Osteoblast (primary cell): ENCODE measurements at places on chromosomes 7 and 10. TPM values are rescaled to one million over a fixed set of nuclear protein-coding genes. Genes with fewer than 3 reads are reported as not detected.
A peak's percentile ranks its signal among the peaks of the same experiment; 100 is the strongest.

FBXW4 gene
- 40.2 and 41.8 TPM in 2 replicates for total RNA-seq

DNA sequence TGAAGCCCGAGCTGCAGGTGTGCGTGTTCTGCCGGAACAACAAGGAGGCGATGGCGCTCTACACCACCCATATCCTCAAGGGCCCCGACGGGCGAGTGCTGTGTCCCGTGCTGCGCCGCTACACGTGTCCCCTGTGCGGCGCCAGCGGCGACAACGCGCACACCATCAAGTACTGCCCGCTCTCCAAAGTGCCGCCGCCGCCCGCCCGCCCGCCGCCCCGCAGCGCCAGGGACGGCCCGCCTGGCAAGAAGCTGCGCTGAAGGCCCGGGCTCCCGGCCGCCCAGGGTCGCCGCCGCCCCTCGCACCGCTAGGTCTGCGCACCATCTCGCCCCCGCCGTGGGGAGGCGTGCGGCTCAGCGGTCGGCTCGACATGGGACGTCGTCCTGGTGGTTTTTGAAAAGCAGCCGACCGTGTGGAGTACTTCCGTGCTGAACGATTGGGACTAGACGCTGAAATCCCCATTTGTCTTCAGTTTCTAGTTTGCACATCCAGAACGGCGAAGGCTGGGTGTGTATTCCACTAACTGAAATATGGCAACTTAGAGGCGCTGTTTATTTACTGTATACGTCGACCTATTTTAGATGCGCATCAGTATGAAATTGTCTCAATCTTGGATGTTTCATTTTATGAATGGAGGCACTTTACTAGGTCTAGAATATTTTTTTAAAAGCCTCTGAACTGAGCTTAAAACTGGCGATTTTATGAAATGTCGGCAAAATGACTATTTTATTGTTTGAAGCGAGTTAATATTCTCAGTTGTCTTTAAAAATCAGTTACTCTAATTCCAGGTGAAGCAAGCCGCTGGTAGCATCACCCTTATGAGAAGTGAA, 1.1 kb downstream of the NANOS1 start:
- peaks cover 17% of the 10 kb centered on the region for H3K36me3 ChIP-seq
- peaks cover 20% of the 10 kb centered on the region for H3K4me1 ChIP-seq
- H3K27me3 ChIP-seq = no peaks in the 10 kb centered on the region
- peak overlapping the region; percentile 63 for H3K4me3 ChIP-seq

ANKRD1 gene
- total RNA-seq = 27.7 and 52.1 TPM in 2 replicates

ZNF239 gene
- total RNA-seq = 4.7 and 5.0 TPM in 2 replicates

- H3K36me3 ChIP-seq = no peaks in the 10 kb centered on the region
- no peaks in the 10 kb centered on the region for H3K4me1 ChIP-seq
- no peak for DNase-seq
- H3K4me3 ChIP-seq = no peak overlapping the region
These were observed 185.3 kb downstream of the WDR11 start for GRCh38 chr10:121036431-121036830.

DNA sequence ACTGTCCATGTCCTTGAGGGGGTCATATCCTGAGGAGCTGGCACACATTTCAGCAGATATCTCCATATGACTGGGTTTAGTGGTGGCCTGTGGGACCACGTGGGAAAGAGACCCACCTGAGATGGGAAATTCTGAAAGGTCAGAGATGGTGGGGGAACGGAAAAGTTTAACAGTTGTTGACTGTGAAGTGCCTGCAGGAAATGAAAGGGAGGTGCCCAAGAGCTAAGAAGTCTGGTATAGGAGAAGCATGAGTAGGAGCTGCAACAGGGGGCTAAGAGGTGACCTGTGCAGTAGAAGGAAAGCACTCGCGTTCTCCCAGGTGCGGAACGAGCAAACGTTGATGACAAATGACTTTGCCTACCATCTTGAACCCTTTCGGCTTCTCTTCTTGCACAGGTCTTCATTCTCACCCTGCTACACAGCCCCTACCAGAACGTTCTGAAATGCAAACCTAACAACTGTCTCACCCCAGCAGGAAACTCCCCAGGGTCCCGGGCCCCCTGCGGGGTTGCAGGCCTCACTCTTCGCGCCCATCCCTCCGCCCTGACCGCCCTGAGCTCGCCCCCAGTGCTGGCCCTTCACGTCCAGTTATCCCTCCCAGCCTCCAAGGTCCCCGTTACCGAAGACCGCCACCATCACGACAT, 9.8 kb upstream of the FXYD4 start:
- no peak overlapping the region for H3K27ac ChIP-seq
- no peaks in the 10 kb centered on the region for H3K4me1 ChIP-seq
- DNase-seq = no peak
- no peaks in the 10 kb centered on the region for H3K36me3 ChIP-seq
